LHCN-M2 (cell line): ENCODE measurements at places on chromosomes 3 and 15. TPM values are rescaled to one million over a fixed set of nuclear protein-coding genes. Genes with fewer than 3 reads are reported as not detected.

DNA sequence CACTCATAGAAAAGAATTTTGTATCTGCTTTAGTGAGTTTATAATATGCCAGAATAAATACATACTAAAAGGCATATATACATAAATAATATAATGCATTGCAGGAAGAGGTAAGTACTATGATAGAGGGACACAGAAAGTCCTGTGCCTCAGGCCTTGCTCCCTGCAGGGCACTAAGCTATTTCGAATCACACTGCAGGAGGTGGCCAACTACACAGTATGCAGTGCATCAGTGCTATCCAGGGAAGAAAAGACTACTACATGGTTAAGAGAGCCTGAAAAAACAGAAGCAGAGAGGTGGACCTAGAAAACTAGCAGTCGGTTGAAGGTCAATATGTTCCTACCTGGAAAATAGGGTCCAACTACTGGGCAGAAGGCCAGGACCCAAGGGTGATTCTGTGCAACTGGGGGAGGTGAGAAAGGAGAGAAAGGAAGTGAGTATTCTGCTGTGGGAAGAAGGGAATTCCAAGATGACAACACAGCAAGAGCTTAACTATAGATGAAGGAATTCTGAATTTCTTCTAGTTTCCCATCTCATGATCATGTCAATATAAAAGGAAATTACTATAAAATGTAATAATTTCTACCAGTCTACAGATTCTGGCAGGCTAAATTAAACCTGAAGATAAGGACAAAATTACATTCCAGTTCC lies 218.0 kb downstream of the ZBTB20 start:
- DNase-seq, result no peak

LRRK1 gene
- 0.17 and 0.26 TPM in 2 replicates for total RNA-seq

LDHAL6B gene
- total RNA-seq, result not detected in 2 replicates

DNA sequence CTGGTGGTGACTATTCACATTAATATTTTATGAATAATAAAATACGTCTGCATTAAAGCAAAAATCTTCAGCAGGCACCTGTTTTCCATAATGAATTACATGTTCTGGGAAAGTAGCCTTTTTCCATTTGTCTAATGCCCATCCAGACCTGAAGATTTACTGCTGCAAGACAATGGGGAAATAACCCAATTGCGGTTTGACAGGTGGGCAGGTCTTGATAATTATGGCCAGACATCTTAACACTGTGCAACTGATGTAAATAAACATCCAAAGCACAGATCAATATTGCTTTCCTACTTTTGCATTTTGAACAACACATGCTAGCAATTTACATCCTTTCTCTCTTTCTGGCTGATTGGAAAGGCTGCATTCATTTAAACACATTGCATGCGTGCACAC lies 173.9 kb downstream of the MEIS2 start:
- no peak for DNase-seq

DNA sequence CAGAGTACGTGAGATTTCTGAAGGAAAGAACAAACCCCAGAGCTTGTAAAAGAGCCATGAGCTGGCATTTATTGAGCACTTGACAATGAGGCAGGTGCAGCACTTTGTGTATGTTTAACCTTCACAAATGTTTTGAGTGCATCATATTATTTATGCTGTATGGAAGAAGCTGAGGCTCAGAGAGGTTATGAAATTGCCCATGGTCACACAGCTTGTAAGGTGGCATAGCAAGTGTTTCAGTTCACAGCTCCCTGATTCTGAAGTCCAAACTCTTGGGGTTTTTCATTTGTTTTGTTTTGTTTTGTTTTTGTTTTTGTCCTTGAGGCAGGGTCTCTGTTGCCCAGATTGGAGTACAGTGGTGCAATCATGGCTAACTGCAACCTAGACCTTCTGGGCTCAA lies 25.1 kb upstream of the ADAMTS7 start:
- DNase-seq, result no peak

CDHR4 gene
- total RNA-seq, result not detected in 2 replicates

OR4F15 gene
- not detected in 2 replicates for total RNA-seq

MRPL47 gene
- 33.8 and 41.8 TPM in 2 replicates for total RNA-seq

REC114 gene
- not detected in 2 replicates for total RNA-seq
